ENCODE measurements at places on chromosomes 16 and 17.

DNA sequence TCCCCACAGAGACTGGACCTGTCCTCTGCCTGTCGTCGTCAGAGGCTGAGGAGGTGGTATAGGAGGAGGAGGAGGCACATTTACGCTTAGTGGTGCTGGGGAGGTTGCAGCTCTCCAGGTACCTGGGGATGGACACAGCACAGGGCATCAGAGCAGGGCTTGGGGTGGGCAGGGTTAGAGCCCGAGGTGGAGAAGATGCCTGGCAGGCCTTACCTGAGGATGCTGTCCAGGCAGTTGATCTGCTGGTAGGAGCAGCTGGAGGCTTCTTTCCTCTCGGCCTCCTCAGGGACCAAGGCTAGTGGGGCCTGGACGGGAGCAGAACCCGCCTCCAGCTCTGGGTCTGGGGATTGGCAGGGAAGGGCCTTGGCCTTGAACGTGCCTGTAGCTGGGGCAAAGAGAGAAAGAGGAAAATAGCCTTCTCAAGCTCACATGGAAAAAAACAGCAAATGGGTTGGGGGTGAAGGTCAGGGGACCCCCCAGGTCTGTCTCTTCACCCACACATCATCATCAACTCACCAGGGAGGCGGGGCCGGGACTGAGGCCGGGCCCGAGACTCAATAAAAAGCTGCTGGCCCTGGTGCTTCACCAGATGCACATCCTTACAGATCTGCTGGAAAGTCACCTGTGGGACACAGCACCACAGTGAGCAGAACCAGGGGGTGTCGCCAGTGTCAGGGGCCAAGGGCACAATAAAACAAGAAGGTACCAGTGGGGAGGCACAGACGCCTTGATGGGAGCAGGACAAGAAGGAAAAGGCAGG, 5.6 kb downstream of the PER1 start:
- no peak for DNase-seq

- DNase-seq: no peak
These were observed 25.4 kb upstream of the ITGB4 start for GRCh38 chr17:75695830-75696271.

- no peak for DNase-seq
These were observed 7.6 kb upstream of the LCAT start for GRCh38 chr16:67951485-67951884.

GRCh38 chr17:17059301-17059890, 17.1 kb downstream of the MPRIP start:
- DNase-seq: no peak

Measured in brain pericyte (primary cell).